ENCODE measurements at places on chromosomes 2 and 18.

- DNase-seq = no peak
Observed at GRCh38 chr2:205366336-205367060, 315.8 kb upstream of the NRP2 start.

GRCh38 chr2:108133457-108133856 is 106.3 kb upstream of the SULT1C3 start:
- DNase-seq = no peak

GRCh38 chr18:31436825-31437224 is 10.7 kb upstream of the DSG3 start:
- DNase-seq = no peak

DNA sequence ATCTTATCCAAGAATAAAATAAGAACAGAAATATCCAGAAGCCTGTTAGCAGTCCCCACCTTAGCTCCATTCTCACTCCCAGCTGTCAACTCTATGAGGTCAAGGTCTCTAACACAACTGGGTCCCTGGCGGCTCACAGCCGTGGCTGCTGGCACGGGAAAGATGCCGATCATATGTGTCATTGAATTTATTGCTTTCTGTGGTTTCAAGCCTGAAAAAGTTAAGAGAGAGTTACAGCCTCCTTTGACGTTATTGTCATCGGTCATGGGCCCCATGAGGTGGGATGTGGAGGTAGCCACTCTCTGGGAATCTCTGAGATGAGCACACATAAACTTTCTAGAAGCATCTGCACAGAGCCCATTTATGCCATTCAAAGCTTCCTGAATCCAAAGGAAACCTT is 28.7 kb upstream of the CABLES1 start:
- no peak for DNase-seq

- DNase-seq = no peak
Observed at GRCh38 chr18:39667905-39668304, 2102.3 kb upstream of the CELF4 start.

All from neural crest cell (in vitro differentiated cells).